ENCODE measurements at places on chromosomes 12 and 14.

- DNase-seq, result no peak
Observed at GRCh38 chr14:104557086-104557485, 22.5 kb upstream of the C14orf180 start.

DNA sequence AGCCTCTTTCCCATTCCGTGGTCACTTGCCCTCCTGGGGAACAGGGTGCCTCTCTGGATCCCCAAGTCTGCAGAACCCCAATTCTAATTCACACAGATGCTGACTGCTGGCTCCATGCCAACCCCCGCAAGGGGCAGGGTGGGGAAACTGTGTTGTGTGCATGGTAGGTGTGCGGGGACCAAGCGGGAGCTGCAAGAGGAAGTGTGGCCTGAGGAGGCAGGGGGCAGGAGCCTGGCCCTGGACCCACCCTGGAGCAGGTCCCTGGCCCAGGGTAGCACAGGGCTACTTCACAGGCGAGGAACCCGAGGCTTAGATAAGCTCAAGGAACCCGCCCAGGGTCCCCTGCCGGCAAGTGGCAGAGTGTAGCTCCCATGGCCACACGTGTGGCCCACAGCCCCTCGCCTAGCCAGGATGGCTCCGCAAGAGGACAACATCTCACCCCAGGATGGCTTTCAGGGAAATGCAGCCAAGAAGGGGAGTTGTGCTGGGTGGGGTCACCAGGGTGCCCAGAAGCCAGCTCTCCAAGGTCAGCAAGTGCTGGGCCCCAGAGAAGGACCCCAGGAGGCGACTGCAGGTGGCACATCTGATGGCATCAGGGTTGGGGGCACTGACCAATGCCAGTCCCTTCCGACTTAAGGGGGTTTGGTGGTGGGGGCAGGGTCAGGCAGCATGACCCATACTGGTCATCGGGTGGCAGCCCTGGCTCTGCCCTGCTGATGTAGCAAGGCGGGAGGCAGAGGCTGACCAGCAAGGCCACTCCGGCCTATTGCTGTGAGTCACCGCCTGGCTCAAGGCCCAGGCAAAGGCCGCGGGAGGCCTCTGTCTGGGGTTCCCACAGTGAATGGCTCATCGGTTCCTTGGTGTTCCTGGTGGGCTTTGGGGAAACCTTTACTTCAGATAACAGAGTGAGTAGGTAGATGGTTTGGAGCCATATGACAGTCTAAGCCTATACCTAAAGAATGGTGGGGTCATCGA lies 37.3 kb upstream of the EML1 start:
- DNase-seq, result no peak

DNA sequence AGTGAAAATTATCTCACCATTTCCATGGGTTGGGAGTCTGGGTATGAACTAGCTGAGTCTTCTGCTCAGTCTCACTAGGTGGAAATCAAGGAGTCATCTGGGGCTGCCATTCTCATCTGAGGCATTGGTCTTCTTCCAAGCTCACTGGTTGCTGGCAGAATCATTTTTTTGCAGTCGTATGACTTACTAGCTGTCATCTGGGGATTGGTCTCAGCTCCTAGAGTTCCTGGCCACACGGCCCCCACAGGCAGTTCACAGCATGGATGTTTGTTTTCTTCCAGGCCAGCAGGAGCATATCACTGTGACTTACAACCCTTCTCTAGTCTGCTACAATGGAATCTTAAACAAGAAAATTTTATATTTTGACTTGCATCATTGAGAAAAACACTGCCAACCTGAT lies 18.6 kb upstream of the OR10AD1 start:
- DNase-seq, result no peak

DNA sequence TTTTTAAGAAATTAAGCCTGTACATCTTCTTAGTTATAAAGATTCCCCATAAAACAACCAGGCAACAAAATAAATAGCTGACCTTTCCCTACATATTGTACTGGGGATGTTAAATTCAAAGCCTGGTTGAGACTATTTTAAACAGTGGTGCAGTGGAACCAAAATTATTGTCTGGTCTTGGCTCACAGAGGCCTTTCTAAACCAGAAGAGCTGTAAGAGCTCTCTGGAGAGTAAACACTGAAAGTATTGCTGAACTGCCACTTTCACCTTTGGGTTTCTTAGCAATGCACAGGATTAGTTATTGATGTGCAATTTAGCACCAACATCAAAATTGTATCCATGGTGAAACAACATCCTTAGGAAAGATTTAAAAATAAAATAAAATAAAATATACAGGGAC lies 20.6 kb downstream of the RACGAP1 start:
- no peak for DNase-seq

DNA sequence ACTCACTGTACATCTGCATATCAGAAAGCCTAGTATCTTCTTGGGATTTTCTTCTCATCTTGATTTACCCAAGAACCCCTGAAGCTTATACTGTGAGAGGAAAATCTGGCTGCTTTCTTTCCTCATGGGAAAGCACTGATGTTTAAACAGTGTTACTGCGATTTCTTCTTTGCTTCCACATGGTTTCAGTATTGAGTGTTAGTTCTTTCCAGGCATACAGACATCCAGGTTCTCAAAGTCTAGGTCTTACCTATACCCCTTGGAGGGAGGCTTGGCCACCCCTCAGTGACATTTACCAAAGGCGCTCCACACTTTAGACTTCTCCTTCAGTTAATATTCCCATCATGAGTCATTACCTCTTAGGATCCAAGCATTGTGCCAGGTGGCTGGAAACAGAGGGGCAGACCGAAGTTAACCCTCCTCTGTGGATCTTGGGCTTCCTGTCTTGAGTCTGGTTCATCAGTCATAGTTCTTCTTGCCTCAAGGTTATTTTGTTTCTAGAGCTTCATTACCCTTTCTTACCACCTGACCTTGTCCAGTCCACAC lies 79.1 kb downstream of the TMEM117 start:
- no peak for DNase-seq

DNA sequence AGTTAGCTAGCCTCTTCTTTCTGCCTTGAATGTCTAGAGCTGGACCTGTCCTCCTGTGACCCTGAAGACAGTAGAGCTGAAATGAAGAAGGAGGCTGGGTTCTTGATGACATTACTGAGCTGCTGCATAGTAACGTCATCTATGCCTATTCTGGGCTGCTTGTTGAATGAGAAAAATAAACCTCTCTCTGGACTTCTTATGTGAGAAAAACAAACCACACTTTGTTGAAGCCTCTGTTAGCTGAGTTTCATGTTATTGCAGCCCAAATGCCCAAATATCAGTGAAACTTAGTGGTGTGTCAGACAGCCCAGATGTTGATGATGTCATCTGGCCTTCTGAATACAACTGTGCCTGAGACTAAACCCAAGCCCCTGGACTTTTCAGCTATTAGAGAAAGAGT lies 67.0 kb upstream of the MAX start:
- no peak for DNase-seq

- DNase-seq, result no peak
Observed at GRCh38 chr12:3158851-3159465, 81.8 kb downstream of the TSPAN9 start.

DNA sequence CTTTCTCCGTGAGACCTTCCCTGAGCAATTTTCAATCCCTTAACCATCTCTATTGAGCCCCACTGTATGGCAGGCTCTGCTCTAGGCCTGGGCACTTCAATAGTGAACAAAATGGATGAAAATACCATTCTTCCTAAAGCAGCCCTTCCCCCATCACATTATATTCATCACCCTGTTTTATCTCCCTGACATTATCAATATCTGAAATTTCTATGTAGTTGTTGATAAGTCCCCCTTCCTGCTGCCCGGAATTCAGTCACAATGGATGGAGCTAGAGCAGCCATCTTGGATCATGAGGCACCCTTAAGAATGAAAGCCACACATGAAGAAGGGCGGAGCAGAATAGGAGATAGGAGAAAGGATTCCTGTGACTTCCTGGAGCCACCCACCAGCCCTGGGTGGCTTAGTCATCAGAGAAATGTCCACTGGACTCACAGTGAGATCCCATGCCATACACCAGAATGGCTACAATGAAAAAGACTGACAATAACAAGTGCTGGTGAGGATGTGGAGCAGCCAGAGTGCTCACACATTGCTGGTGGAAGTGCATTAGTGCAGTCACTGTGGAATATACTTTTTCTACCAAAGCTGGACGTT lies 33.9 kb downstream of the SCARB1 start:
- DNase-seq, result no peak

- no peak for DNase-seq
Observed at GRCh38 chr12:130744274-130744673, 28.2 kb upstream of the RIMBP2 start.

DNA sequence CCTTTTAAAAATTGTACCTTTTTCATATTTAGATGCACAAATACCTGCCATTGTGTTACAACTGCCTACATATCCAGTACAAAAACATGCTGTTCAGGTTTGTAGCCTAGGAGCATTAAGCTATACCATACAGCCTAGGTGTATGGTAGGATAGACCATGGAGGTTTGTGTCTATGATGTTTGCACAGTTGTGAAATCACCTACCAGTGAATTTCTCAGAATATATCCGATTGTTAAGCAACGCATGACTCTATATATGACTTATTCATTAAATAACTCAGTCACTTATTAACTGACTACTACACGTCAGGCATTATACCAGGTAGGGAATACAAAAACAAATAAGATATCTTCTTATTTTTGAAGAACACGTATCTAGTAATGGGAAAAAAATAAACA lies 26.2 kb upstream of the ETNK1 start:
- no peak for DNase-seq

- no peak for DNase-seq
Observed at GRCh38 chr14:54646626-54647025, 79.7 kb downstream of the SAMD4A start.

- DNase-seq, result no peak
Observed at GRCh38 chr12:34106172-34106571, 83.9 kb downstream of the ALG10 start.

- DNase-seq, result no peak
Observed at GRCh38 chr12:4031703-4032291, 158.6 kb upstream of the PARP11 start.

DNA sequence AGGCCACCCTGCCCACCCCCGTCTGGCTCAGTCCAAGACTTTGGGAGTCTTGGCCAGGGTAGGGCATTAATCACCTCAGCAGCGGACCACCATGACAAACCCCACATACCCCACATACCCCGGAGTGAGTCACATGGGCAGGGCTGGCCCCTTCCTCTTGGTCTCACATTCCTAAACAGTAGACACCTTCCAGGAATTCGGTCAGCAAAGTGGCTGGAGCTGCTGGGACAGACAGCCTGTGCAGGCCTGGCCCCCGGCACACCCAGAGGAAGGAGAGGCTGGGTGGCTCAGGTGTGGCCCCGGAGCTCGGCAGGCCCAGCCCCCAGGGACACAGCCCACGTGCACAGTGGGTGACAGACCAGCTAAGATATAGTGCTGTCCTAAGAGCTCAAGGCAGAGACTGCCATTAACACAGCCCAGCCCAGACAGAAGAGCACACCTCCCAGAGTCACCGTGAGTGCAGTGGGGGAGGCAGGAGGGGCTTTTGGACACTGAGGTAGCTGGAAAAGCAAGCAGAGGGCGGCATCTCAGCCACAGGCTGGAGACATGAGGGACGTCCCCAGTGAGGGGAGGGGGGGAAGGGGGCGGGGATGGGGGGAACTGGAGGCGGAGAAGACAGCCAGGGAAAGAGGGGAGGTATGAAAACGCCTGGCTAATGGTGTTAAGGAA lies 24.0 kb downstream of the CCDC85C start:
- DNase-seq, result no peak

- DNase-seq, result no peak
Observed at GRCh38 chr14:24132061-24132685, 1.7 kb downstream of the FITM1 start.

GRCh38 chr12:48936379-48936979 lies 11.2 kb upstream of the FKBP11 start:
- DNase-seq, result peak; percentile 87

GRCh38 chr14:50854521-50854920 lies 17.3 kb upstream of the ABHD12B start:
- DNase-seq, result no peak

DNA sequence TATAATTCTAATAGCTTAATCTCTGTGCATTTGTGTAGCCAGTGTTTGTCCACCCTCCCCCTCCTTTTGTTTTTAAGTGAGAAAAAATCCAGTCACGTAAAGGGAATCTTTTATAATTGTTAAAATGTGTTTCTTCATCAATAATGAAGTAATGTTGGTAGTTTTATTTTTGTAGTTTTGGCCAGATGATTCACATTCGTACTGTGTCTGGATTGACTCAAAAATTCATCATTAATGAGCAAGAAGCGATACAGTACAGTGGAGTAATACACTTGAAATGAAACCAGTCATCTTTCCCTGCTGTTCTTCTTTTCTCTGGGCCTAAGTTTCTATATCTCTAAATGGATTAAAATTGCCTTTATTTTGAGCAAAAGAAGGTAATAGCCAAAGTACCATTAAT lies 86.5 kb downstream of the SRGAP1 start:
- DNase-seq, result no peak

GRCh38 chr12:47892819-47893218 lies 12.0 kb downstream of the VDR start:
- no peak for DNase-seq

GRCh38 chr14:49992901-49993339 lies 100.0 kb downstream of the ARF6 start:
- DNase-seq, result peak; percentile 74

GRCh38 chr12:130838951-130839769 lies at the start of gene STX2:
TSS of gene STX2 (minus strand) at chr12:130839250. CDS start at chr12:130839099, 151 bp downstream.
- peak; percentile 84 for DNase-seq

- no peak for DNase-seq
Observed at GRCh38 chr12:132377147-132377546, 47.8 kb upstream of the GALNT9 start.

GRCh38 chr14:25833341-25834126 lies 764.3 kb downstream of the NOVA1 start:
- no peak for DNase-seq

DNA sequence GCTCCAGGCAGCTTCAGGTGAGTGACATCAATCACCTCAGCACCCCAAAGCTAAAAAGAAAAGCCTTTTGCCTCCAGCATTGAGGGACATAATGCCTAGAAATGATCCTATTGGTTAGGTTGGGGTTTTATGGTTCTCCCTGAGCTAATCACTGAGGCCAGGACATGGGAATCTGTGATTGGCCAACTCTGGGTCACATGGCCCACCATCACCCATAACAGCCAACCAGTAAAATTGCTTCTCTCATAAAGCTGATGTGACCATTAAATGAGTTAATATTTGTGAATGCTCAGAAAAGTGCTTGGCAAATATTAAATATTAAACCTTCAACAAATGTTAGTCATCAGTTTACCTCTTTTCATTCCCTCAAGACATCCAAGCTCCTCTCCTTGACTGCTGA lies 60.2 kb downstream of the TBX3 start:
- DNase-seq, result no peak

DNA sequence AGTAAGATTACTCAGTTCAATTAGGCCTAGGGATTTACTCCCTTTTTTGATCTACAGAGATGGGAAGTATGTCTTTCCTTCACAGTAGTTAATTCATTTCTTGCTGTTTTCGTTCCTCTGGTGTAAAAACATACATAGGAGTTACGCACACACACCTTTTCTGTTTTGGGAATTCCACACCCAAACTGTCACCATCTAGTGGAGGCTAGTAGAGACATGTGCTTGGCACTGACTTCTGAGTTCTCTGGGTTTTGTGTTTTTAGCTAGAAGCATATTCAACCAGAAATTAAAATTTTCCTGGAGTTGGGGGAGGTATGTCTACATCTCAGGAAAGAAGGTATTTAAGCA lies 1.4 kb downstream of the SUSD6 start:
- DNase-seq, result no peak

- no peak for DNase-seq
Observed at GRCh38 chr12:59499774-59500173, 96.1 kb upstream of the SLC16A7 start.
